ENCODE measurements at places on chromosomes 6 and 20.

DNA sequence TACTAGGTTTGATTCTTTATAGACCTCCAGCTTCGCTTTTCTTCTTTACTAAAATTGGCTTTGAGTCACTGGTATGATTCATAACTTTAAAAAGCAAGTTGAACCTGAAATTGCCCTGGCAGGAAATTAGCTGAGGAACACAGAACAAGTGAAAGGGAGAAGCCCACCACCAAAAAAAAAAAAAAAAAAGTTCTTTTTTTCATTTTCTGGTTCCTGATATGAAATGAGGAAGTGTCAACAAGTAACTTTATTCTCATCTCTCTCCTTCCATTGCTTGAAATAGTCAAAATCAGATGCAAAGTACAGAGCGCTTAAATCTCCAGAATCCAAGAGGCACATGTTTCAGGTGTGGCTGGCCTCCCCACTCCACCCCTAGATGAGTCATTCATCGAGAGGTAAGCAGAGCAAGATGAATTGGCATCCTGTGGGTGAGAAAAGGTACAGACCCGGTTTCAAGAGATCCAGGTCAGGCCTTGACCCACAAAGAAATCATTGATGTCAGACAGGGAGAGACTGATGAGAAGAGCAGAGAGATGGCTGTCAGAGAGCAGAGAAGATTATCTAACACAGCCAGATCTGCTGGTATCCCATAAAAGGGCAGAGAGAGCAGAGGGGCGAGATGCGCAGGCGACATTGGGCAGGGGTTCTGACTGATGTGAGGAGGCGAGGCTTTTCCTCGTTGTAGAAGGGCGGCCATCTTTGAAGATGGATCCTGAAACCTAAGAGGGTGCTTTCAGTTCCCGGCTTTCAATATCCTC is 54.8 kb upstream of the MBOAT1 start:
- DNase-seq, result no peak

GRCh38 chr6:120357447-120357846 is 976.8 kb downstream of the TBC1D32 start:
- no peak for DNase-seq

DNA sequence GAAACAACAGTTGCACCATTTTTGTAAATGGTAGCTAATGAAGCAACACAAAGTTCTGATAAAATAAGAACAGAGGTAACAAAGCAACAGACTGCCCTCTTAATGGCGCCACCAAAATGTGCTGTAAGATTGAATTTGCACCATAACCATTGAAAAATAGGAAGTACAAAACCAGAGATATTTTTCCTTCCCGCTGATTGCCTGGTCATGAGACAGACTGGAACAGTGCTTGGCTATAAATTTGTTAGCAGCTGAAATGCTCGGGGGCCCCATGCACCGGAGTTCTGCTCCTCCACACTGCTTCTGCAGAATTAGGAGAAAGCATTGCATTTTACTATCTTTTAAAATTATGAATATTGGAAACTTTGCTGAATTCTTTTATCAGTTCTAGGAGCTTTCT is 164.4 kb upstream of the QKI start:
- no peak for DNase-seq

GRCh38 chr6:39666706-39667489 is 58.3 kb downstream of the KIF6 start:
- DNase-seq, result no peak

DNA sequence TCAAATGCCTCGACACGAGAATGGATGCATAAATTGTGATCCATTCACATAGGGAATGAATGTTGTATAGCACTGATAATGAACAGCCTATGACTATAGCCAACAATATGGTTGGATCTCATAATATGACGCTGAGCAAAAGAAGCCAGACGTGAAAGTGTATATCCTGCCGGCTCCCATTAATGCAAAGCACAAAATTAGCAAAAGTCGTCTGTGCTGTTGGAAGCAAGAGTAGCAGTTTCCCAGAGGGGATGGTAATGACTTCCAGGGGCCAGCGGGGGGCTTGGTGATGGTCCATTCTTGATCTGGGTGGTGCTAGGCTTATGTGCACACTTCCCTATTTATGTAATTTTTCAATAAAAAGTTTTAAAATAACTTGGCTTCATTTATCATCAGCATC is 1.0 kb upstream of the TAGAP start:
- no peak for DNase-seq

Data from effector CD8-positive, alpha-beta T cell (primary cell).